Sigmoid colon (tissue), 7 donors: ENCODE measurements at places on chromosomes 1 and 21. TPM values are rescaled to one million over a fixed set of nuclear protein-coding genes. Genes with fewer than 3 reads are reported as not detected.

HCRTR1 gene
- total RNA-seq = not detected

OR14K1 gene
- not detected for total RNA-seq

GRCh38 chr1:231684356-231685244 is 58.0 kb downstream of the DISC1 start:
- DNase-seq = no peak

- no peak for DNase-seq
Measured at GRCh38 chr1:12039164-12039525, 19.8 kb downstream of the MIIP start.

CELA3A gene
- total RNA-seq = not detected
